CD8-positive, alpha-beta memory T cell (primary cell): ENCODE measurements at places on chromosomes 13 and 19. TPM values are rescaled to one million over a fixed set of nuclear protein-coding genes. Genes with fewer than 3 reads are reported as not detected.

SHD gene
- total RNA-seq: not detected

ZNF90 gene
- total RNA-seq: 12.8 TPM

CERS4 gene
- 21.5 TPM for total RNA-seq

CHST8 gene
- total RNA-seq: not detected

FCAR gene
- not detected for total RNA-seq

SIGLEC14 gene
- 0.35 TPM for total RNA-seq

PRR19 gene
- 1.0 TPM for total RNA-seq

DNA sequence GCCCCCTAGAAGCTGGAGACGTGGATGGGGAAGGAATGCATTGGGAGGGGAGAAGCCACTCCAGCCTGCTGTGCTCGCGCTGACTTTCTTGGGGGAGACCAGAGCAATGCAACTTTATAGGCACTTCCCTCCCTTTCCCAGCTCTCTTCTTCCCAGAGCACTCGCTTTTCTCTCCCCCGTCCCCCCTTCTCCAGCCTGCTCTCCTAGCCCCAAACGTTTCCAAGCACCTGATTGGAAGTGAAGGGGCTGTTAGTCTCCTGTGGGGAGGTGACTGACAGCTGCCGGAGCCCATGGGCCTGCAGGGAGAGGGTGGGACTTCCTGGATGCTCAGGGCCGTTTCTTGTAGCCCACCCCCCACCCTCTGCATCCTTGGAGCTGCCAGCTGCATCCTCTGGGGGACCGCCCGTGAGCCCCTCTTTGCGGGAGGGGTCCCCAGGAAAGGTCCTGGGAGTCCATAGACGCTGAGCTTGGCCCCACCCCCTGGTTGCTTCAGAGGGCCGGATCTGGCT, 2.5 kb downstream of the HDGFL2 start:
- DNase-seq: no peak

GRCh38 chr13:106152047-106152446, 383.4 kb downstream of the EFNB2 start:
- DNase-seq: no peak

DNA sequence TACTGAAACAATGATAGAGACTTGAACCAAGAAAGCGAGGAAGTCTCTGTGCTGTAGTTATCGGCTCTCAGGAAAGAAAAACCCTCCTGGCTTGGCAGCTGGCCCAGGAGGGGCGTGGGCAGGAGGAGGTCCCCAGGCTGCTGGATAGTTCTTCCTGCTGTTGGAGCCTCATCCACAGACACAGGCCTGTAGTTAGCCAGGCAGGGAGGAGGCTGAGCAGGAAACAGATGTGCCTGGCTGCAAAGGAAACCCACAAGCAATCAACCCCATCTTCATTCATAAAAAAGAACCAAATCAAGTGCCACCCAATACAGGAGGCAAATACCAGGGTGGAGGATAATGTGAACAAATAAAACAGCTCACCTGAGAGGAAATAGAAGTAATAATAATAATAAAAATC, 86.2 kb downstream of the IRS2 start:
- DNase-seq: no peak

DNA sequence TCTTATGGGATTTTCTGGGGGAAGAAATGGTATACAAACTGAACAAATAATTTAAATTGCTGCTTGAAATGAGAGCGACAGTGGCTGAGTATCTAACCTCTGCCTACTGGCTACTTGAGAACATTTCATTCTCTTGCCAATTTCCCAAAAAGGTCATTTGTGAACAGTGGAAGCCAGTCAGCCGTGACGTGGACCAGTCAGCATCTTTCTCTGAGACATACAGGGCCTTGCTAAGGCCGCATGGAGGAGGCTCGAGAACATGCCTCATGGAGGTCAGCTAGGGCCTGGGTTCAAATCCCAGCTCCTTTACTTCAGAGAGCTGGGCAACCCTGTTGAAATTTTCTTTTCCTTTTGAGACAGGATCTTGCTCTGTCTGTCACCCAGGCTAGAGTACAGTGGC, 20.3 kb downstream of the ZC3H4 start:
- no peak for DNase-seq

- no peak for DNase-seq
These were observed 51.1 kb downstream of the GPR12 start for GRCh38 chr13:26709461-26709860.

DNA sequence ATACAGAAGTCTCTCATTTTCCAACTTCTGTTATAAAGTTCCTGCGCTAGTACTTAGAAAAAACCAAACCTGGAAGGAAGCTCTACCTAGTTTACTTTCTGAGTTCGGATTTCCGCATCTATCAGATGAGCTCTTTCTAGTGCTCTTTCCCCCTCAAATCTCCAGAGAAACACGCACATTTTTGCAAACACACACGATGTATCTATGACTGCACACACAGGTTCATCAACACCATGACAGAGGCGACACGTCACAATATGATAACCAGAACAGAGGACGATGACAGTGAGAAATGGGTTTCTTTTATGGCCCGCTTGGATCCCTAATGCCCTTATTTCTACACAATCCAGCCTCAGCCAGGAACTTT, 629 bp upstream of the LRRC63 start:
- peak; percentile 71 for DNase-seq

- DNase-seq: no peak
These were observed 31.9 kb downstream of the RFXAP start for GRCh38 chr13:36850790-36851438.

GRCh38 chr13:95039415-95039814, 261.8 kb downstream of the ABCC4 start:
- DNase-seq: no peak

GRCh38 chr13:66009241-66009640, 1220.9 kb downstream of the PCDH9 start:
- no peak for DNase-seq

GRCh38 chr13:41213316-41213715, 18.9 kb upstream of the KBTBD7 start:
- no peak for DNase-seq

GRCh38 chr13:52945348-52945747, 83.3 kb upstream of the OLFM4 start:
- DNase-seq: no peak

DNA sequence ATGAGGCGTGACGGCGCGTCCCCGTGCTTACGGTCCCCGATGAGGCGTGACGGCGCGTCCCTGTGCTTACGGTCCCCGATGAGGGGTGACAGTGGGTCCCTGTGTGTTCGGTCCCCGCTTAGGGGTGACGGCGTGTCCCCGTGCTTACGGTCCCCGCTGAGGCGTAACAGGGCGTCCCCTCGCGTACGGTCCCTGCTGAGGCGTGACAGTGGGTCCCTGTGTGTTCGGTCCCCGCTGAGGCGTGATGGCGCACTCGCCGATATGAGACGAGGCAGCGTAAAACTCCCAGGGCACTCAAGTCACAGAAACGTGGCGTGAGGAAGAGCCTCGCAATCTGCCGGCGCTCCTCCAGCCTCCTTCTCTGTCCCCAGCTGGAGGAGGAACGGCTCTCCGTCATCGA, 20.9 kb downstream of the CFAP97D2 start:
- no peak for DNase-seq

DNA sequence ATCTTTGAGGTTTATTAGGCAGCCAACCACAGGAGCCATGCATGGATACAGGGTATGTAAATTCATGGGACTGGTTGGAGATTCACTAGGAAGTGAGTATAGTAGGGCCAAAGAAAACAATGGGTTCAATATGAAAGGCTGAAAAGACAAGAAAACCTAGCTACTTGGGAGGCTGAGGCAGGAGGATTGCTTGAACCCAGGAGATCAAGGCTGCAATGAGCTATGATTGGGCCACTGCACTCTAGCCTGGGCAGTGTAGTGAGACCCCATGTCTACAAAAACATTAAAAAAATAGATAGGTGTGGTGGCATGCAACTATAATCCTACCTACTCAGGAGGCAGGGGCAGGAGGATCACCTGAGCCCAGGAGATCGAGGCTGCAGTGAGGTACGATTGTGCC, 10.3 kb upstream of the SLC1A5 start:
- no peak for DNase-seq

- DNase-seq: no peak
These were observed 15.3 kb downstream of the RAB3D start for GRCh38 chr19:11324079-11324661.

DNA sequence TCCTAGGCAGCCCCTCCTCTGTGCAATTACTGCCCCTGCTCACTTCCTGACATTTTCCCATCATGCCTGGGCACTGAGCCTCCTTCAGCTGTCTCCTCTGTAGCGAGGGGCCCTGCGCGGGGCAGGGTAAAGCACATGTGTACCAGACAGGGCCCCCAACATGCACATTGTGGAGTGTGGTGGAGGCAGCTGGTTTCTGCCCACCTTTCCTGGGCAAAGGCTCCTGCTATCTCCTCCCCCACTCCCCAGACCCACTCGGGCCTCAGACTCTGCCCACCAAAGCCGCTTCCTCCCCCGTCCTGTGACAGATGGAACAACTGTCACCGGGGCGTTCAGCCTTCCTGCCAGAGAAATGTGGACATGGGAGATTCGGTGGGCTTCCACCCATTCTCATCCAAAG, 2.9 kb upstream of the KPTN start:
- DNase-seq: no peak
